ENCODE measurements at places on chromosomes 16 and 17.

DNA sequence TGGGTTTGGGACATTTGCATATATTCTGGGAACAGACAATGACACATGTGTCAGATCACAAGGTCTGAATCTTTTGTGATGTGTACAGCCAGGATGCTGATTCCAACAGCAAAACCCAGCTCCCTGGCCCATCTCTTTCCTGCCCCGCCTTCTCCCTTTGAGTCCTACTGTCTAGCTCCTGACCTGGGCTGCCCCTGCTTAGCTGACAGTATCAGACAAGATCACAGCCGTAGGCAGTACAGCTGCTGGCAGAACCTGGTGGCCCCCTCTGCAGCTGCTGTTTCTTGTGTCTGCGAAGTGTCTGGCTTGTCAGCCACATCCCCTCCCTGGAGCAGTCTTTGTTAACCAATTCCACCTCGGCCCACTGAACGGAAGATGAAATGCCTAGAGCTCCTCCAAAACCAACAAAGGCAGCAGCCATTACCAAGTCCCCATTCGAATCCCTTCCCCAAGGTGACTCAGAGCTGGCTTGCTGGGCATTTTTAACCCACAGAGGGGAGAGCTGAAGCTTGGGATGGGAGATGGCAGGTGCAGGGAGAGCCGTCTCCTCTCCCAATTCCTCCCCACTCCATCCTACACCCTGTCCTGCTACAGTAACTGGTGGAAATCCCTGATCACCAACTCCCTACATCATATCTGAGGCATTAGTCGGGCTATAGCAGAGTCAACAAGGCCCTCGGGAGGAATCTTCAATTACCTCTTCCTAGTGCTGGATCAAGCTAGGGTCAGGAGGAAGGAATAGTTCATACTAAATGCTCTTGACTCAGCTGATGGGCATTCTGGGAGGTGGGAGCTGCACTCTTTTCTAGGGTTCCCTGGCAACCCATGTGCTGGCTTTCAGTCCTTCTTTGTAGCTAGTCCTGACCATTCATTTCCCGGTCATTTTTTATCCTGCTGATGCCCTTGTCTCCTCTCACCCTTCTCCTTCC lies 5.8 kb downstream of the PIPOX start:
- no peak for DNase-seq

GRCh38 chr16:49639739-49640431 lies 216.0 kb downstream of the ZNF423 start:
- DNase-seq: peak; percentile 57

GRCh38 chr16:79050063-79050462 lies 550.5 kb downstream of the MAF start:
- no peak for DNase-seq

DNA sequence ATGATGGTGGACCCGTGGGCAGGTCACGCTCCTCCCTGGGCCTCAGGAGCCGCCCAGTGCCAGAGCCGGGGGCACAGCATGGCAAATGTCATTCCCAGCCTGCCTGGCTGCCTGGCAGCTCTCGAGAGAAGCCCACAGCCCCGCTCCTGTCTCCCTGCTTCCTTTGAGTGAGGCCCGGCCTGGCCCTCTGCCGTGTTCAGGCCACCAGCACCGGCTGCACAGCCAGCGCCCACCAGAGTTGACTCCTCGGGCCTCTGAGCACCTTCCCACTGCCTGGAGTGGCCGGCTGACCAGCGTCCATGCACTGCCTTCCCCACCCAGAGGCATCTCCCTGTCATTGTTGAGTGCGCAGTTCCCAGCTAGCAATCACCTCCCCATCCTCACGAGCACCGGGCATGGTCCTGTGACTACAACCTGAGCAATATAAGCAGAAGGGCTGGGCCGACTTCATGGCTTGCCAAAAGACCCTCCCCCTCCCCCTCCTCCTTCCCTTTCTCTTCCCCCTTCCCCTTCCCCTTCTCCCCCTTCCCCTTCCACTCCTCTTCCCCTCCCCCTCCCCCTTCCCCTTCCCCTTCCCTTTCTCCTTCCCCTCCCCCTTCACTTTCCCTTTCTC lies 11.9 kb upstream of the SLC38A10 start:
- DNase-seq: no peak

DNA sequence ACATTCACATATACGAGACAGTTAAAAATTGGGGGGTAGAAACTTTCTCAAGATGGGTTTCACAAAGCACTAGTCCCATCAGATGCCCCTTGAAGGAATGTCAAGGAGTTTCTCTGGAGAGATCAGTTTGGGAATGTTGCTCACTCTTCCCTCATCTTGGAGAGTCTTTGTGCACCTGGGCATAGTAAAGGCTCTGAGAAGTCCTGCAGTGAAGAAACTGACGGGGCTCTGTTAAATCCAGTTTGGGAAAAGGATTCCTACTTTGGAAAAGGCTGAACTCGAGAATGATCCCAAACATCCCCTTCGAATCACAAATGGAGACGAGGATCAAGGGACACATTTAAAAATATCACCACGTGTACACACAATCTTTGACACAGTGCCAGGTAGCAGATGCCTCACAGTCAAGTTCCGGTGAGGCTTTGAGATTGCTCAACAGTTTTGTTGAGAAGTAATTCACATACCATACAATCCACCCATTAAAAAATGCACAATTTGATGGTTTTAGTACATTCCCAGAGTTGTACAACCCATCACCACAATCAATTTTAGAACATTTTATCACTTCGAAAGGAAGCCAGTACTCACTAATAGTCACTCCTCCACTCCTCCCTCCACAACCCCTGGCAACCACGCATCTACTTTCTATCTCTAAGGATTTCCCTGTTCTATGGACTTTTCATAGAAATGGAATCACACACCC lies 203.4 kb upstream of the FOXF1 start:
- no peak for DNase-seq

DNA sequence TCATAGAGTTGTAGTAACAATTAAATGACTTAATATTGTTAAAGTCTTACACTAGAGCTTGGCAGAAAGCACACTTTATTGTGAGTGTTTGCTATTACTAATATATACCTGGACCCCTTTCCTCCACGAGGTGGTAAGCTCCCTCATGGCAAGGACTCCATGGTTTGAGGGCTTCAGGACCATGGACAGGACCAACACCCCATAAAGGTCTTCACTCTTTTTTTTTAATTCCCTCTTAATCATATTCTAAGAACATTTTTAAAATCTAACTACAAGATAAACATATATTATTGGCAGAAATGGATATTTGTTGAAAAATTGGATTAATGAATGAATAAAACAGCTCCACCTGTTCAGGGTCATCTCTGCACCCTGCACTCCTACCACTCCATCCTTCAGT lies 154.5 kb downstream of the CBLN1 start:
- DNase-seq: peak; percentile 3

DNA sequence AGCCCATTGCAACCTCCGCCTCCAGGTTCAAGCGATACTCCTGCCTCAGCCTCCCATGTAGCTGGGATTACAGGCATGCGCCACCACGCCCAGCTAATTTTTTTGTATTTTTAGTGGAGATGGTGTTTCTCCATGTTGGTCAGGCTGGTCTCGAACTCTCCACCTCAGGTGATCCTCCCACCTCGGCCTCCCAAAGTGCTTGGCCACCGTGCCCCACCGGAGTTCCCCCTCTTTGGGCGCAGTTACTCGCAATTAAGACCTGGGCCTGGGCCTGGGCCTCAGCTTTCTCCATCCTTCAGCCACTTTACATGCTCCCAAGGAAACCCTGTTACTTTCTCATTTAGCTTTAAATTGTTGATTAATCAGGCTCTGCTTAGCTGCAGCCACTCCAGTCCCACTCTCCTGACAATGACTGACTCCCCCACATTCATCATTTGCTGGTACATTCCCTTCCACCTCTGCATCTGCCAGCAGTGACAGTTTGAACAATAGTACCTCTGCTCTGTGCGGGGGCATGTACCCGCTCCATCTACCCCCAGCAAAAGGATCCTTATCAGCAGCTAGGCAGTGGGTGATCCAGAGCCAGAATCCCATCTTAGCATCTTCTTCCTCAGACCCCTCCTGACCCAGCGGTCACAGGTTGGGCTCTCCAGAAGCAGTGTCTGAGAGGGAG lies 47.2 kb upstream of the SLC47A1 start:
- DNase-seq: no peak

Data from renal cortex interstitium (tissue), 15 donors.